NCI-H1930 (cell line): ENCODE measurements at places on chromosomes 7 and 10.

DNA sequence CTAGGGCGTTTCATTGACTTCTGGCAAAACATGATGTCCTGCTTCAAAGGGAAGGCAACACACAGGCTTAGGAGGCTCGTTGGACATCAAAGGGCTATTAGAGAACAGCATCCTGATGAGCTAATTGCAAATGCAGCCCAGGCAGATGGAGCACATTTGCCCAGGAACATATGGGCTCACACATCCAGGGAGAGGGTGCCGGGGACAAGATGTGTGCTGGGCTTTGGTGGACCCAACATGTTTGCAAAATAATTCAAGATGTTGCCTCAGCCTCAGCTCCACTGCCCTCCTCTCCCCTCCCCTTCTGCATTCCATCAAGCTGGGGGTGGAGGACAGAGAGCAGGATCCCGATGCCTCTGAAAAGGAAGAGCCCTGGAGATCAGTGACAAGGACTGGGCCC lies 217.1 kb upstream of the ZMIZ1 start:
- DNase-seq: no peak

- DNase-seq: no peak
These were observed 9.6 kb downstream of the PDZD8 start for GRCh38 chr10:117365612-117366011.

GRCh38 chr10:23370106-23370505 lies 25.5 kb upstream of the C10orf67 start:
- no peak for DNase-seq

DNA sequence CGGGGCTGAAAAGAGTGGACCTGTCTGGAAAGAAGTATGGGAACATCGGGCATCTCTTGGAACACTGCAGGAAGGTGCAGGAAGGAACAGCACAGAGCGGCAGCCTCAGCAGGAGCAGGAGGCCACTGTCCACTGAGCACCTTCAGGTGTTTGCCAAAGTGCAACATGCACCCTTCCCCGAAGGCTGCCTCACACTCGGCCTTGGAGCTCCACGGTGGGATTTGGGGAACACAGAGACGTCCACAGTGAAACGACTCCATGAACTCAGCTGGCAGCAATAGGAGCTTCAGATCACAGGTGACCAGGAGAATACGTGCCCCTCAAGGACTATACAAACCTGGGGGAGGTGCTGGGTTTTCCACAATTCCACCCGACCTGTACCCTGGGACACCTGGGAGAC lies 140.3 kb upstream of the RET start:
- DNase-seq: no peak

- DNase-seq: no peak
These were observed 13.8 kb upstream of the ZCCHC24 start for GRCh38 chr10:79459243-79459642.

DNA sequence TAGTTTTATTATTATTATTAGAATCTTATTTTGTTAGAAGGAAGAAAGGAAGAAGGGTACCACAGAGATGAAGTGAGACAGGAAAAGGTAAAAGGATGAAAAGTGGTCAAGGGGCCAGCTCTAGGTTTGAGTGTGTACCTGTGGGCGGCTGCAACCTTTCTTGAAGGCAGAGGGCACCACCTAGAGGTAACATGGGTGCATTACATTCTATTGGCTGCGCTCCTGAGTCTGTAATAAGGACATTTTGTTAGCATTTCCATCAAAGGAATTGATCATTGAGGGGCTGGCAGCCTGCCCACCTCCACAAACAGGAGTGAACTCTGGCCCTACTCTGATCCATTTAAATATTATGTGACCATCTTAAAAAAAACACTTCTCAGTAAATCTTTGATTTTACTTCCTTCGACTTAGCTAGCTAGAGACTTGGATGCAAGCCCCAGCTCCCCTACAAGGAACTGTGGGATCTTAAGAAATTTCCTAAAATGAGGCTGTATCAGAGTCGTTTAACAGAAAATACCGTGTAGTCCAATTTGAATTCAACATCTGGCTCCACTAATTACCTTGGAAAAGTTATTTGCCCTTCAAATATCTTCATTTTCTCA lies 610.4 kb downstream of the IPMK start:
- peak; percentile 6 for DNase-seq
